ENCODE measurements at places on chromosomes 16 and 17.

- no peak for DNase-seq
Observed at GRCh38 chr17:46935658-46936266, 12.8 kb downstream of the GOSR2 start.

DNA sequence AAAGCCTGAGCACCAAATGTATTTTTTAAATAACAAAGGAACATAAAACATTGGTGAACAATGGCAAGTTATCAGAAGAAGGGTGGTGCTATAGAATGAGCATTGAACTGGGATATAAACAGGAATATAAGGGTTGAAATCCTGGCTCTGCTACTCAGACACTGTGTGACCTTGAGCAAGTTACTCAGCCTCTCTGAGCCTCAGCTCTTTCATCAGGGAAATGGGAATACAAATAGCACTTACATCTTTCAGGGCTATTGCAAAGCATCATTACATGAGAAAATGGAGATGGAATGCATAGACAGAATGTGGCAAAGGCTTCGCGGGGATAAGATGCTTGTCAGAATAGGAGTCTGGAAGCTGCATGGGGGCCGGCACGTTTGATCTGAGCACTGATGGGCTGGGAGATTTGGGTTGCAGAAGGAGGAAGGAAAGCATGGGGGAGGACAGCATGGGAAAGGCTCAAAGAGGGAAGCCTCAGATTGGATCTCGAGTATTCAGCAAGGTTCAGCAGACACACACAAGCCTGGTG lies 4.8 kb upstream of the CDH5 start:
- DNase-seq, result no peak

GRCh38 chr16:65767125-65767524 lies 599.4 kb upstream of the CDH5 start:
- DNase-seq, result no peak

DNA sequence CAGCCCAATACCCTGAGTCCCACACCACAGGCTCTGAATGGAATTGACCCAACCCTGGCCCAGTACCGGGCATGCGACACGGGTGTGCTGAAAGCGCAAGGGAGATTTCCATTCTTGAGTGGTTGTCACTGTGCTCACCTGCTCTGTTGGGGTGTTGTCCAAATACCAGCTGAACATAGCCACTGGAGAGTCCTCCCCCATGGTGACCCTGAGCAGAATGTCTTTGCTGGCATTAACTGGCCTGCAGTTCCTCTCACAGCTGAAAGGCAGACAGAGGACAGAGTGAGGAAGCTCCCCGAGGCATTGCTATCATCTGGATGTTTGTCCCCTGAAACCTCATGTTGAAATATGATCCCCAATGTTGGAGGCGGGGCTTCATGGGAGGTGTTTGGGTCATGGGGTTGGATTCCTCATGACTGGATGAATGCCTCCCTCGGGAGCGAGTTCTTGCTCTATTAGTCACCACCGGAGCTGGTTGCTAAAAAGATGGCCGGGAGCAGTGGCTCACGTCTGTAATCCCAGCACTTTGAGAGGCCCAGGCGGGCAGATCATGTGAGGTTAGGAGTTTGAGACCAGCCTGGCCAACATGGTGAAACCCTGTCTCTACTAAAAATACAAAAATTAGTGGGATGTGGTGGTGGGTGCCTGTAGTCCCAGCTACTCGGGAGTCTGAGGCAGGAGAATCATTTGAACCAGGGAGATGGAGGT lies 57.3 kb upstream of the BCO1 start:
- peak; percentile 99 for DNase-seq

DNA sequence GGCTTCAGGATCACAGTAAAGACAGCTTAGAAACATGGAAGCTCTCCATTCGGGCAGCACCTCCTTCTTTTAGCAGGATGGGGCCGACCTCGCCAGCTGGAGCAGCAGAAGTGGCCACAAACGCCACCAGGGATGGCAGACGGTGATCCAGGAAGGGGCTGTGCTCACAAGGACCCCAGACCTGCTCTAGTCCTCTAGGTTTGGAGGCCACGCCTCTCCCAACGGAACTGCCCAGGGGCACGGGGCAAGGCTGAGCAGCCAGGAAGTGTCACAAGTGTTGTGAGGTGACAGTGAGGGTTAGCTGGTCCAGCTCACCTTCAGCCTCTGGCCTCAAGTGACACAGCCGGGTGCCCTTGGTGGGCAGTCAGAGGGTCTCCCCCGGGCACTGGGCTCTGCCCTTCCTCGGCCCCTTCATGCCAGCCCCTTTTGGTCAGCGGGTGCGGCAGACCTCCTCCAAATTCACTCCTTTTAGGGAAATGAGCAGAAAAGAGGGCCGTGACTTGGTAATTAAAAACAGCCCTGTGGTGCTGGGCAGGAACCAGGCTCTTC lies 20.4 kb downstream of the CEP295NL start:
- DNase-seq, result peak; percentile 42

DNA sequence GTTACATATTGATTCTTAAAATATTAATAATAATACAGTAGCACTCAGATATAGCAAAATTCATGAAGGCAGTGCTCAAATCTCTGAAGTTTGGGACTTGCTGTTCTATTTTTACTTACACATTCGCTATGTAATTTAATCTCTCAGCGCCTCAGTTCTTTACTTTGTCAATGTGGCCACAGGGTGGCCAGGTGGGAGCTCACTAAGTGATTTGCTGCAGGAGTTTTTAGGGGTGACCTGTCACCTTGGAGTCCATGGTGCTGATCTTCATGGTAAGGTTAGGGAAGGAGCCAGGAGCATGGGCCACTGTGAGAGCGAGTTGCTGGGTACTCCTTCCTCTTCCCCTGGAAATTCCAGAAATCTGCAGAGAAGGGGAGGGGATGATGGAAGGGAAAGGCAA lies 28.1 kb downstream of the VWA3A start:
- DNase-seq, result no peak

GRCh38 chr16:23408823-23409298 lies 44.1 kb downstream of the COG7 start:
- peak; percentile 50 for DNase-seq

DNA sequence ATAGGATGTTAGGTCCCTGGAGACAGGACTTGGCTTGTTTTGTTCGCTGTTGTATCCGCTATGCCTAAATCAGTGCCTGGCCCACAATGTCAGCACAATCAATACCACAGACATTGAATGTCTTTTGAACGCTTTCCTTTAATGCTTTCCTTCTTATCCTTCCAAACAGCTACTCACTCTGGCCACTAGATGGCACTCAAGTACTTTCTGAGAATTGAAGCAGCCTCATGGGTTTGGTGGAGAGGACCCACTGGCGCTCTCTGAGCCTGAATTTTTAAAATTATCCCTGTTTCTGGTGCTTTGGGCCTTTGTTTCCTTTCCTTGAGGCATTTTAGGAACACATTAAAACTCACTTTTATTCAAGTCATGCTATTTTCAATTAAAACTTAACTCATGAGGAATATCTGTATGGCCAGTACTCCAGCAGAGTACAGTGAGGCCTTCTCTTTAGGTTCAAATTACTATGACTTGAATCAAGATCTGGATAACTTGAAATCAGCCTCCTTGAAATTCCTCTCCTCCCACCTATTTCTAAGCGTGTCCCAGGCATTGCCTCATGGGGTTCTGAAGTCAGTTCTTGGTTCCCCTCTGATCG lies 3.2 kb upstream of the NLRP1 start:
- DNase-seq, result peak; percentile 82

GRCh38 chr17:50263331-50264262 lies 10.7 kb upstream of the TMEM92 start:
- DNase-seq, result no peak

DNA sequence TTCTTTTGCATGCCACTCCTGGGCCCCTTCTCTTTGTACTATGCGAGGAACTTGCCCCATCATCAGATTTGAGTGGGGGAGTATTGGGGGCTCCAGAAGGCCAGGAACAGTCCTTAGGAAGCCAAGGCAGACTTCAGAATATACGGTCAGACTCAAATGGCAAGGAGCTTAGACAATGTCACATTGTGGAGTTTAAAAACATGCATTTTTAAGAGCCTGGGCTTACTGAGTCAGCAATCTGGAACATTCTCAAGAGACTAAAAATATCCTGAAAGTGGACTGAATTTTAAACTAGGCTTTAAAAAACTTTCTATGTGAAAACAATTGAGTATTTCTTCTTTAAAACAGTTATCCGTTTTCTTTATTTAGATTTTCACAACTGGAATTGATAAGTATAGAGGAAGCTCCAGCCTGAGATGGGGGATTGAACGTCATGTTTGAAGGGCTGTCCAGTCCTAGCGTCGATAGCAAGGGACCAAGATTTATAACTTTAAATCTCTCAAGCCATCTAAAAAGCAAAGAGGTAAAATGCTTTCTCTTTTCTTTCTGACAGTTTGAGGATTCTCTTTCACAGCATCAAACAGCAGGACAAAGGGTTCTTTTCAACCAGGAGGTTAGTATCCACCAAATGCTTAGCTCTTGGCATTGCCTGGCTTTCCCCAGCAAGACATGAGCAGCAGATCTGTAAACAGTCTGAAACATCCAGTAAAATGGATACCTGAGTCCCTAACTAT lies 45.8 kb upstream of the CDRT4 start:
- DNase-seq, result no peak

- DNase-seq, result peak; percentile 51
Observed at GRCh38 chr16:22318690-22319358, 21.6 kb downstream of the POLR3E start.

DNA sequence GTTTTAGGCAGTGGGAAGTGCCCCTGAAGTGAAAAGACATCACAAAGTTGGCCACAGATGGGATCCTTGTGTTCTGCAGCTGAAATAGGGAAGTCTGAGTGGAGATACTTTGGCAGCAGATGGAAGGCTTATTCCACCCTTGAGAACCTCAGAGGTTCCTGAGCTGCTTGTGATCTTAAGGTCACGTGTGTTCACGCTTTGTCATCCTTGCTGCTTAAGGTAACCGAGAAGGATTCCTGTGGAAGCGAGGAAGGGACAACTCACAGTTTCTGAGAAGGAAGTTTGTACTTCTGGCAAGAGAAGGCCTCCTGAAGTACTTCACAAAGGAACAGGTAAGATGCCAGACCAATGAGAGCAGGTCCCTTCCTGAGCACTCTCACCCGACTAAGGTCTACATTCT lies 12.2 kb downstream of the ADAP2 start:
- no peak for DNase-seq

DNA sequence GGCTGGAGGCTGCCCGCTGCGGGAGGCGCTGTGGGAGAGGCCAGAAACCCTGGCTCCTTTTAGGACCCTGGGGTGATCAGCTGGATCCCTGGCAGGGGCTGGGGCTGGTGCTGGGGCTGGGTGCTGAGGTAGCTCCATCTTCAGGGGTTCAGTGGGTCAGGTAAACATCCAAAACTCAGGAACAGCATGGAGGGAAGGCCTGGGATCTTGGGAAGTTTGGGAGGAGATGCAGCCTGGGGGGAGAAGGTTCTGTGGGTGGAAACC lies 21.0 kb downstream of the ADGRG5 start:
- DNase-seq, result no peak

DNA sequence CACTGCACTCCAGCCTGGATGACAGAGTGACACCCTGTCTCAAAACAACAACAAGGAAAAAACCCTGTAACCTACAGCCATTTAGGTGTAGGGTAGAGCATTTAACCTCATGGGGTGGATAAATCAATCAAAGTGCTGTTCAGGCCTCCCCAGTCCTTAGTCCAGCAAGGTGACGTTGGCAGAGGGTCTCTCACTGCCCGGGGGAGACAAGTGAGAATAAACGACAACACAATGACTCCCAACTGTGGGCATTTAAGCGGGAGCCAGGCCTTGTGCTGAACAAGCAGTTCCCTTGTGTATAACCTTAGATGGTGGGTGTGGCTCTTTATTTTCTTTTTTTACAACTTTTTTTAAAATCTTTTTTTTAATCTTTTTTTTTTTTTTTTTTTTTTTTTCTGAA lies 29.3 kb downstream of the TMEM92 start:
- no peak for DNase-seq

- peak; percentile 67 for DNase-seq
Observed at GRCh38 chr17:27339836-27340550, 46.1 kb downstream of the WSB1 start.

DNA sequence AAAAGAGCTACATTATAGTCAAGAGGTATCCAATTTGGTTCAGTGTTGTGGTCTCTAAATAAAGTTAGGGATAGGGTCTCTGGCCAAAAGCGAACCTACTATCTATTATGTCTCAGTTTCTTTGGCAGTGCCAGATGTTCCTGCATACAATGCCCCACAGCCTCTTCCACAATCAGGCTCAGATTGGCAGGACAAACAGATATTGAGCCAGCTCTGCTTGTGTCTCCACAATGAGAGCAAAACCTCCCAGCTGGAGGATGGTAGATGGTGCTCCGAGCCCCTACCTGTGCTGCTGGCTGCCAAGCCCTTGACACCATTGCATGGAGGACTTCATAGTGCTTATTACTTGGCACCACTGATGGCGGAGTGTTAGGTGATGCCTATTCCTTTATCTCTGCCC lies 19.7 kb downstream of the PHAF1 start:
- DNase-seq, result no peak

GRCh38 chr16:35795361-35796029 lies 2336.1 kb downstream of the TP53TG3F start:
- DNase-seq, result no peak

- no peak for DNase-seq
Observed at GRCh38 chr17:29102046-29102445, 59.1 kb downstream of the PIPOX start.

- DNase-seq, result no peak
Observed at GRCh38 chr16:2778630-2778958, 1.5 kb upstream of the ELOB start.

GRCh38 chr16:58543685-58544084 lies 28.4 kb downstream of the SETD6 start:
- no peak for DNase-seq

GRCh38 chr17:32323046-32323445 lies 18.9 kb downstream of the C17orf75 start:
- no peak for DNase-seq

- DNase-seq, result no peak
Observed at GRCh38 chr17:54754560-54754959, 146.1 kb upstream of the TOM1L1 start.

DNA sequence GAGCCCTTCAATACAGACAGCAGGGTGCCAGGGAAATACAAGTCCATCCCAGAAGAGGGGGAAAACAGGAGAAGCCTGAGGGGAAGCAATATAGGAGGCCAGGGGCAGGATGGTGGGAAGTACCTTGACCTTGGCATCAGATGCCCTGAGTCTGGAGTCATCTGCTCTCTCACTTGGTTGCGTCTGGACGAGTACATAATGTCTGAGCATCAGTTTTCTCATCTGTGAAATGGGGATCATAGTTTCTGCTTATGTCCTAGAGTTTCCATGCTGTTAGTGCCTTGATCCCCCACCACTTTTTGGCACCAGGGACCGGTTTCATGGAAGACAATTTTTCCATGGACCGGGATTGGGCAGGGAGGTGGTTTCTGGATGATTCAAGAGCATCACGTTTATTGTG lies 2.3 kb downstream of the STAT5A start:
- no peak for DNase-seq
